Suppressor macrophage treated with lipopolysaccharide for 1 hour (primary cell): ENCODE measurements at places on chromosomes 2 and 18.

DNA sequence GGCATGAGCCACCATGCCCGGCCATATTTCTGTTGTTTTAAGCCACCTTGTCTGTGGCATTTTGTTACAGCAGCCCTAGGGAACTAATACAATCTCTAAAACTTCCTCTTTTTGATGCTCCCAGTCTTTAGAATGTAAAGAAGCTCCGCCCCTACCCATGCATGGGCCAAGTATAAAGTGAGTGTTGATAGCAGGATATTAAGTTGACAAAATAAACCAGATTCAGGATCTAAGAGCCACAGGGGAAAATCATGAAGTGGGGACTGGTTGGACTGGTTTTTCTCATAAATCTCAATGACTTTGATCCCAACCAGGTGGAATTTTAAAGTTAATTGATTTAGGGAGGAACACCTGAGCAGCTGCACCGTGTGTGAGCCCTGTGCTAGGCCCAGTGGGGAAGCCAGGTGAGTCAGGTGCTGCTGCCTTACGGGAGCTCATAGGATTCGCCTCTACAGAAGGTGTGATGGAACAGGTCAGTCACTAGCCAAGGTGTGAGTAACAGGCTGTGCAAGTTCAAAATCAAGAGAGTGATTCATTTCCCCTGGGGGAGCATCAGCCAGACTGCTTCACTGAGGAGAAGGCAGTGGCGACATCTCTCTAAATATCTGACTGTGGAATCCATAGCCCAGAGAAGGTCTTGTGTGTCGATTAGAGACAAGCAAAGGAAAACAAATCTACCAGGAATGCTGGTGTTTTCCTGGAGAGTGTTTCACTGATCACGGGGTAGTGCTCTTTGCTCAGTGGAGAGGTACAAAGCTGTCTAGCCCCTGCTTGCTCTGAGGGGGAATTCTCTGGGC, 63.0 kb upstream of the MSH2 start:
- DNase-seq: no peak

GRCh38 chr2:159326569-159327255, 40.2 kb upstream of the WDSUB1 start:
- DNase-seq: peak; percentile 59

DNA sequence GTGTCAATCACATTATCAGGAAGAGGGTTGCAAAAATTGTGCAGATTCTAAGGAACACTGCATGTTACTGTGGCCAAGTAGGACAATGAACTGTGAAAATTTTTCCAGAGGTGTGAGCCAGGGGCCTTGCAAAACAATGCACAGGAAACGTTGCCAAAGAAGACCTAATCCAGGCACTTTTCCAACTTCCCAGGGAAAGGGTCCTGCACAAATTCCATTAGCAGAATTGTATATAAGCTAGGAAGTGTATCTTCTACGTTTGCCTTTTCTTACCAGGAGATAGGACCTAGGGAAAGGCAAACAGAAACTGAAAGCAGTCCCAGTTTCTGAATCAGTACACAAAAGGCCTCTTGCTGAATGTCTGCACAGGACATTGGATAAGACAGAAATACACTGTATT, 1888.3 kb upstream of the CELF4 start:
- DNase-seq: peak; percentile 3

GRCh38 chr2:152466980-152467676, 132.2 kb downstream of the FMNL2 start:
- DNase-seq: peak; percentile 66
